ENCODE measurements at places on chromosomes 16 and 17. TPM values are rescaled to one million over a fixed set of nuclear protein-coding genes. Genes with fewer than 3 reads are reported as not detected.

CIAPIN1 gene
- 74.2 TPM for total RNA-seq

DNA sequence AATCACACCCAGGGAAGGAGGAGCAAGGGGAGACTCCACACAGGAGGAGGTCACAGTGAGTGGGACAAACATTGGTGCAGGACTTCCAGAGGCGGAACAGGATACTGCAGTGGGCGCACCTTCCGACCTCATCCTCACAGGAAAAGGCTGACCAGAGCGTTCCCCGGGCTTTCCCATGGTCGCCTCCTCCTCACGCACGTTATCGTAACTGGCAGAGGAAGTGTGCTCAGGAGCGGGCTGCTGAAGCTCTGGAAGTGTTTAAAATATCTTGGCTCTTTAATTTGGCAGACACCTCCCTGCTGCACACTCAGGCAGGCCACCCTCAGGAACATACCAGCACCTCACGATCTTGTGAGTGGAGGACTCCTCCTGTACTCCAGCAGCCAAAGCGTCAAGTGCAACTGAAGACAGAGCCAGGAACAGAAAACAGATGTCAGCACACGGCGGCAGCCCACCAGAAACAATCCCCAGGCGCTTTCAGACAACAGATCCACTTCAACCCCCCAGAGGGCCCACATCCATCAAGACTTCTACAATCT is 17.5 kb downstream of the FANCA start:
- DNase-seq, result peak; percentile 67

NOD2 gene
- total RNA-seq, result not detected

CUEDC1 gene
- total RNA-seq, result 14.8 TPM

TEDC2 gene
- 34.8 TPM for total RNA-seq

DNA sequence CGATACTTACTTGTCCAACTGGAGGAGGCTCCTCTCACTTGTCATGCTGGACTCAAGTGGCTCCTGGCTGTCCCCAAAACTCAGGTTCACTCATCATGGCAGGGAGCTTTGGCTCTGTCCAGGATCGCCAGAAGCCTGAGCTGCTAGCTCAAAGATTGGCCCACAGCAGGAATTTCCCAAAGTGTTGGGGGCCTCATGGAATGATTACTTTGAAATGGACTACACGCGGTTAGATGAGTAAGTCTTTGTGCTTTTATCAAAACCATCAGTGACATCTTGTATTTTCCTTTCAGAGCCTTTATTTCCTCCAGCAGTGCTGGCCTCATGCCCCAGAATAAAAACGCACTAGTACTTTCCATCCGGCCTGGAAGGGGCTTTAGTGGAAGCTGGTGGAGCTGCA is 29.2 kb upstream of the PHB1 start:
- no peak for DNase-seq

KRT40 gene
- total RNA-seq, result not detected

DNA sequence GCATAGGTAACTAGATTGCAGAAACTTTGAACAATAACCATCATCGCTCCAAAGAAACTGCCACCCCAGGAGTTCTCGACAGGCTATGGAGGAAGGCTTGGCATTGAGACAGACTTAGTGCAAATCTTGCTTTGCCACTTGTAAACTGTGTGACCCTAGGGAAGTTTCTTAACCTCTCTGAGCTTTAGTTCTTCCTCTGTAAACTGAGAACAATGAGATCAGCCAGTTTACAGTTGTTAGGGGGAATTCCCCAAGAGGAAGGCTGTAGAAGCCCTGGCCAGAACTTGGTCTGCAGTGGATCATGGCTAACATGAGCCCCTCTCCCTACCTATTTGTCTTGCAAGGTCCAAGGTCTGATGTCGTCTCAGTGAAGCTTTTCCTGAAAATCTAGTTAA is 78.9 kb downstream of the NT5M start:
- DNase-seq, result no peak

CALCOCO2 gene
- 35.3 TPM for total RNA-seq

DNA sequence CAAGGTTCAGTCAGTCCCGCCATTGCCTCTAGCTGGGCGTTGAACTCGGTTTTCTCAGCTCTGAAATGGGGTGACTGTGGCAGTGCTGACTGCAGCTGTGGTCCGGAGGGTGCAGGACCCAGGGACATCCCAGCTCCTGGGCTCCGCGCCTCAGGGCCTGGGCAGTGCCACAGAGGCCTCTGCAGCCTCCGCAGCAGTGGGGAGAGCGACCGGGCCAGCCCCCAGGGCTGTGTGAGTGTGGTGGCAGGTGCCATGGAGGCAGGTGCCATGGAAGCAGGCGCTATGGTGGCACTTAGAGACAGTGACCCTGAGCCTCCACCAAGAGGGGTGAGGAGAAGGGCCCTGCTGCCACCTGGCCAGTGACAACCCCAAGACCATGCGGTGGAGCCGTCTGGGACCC is 30.9 kb downstream of the ZNF469 start:
- DNase-seq, result no peak

SLC16A6 gene
- 0.15 TPM for total RNA-seq

DNA sequence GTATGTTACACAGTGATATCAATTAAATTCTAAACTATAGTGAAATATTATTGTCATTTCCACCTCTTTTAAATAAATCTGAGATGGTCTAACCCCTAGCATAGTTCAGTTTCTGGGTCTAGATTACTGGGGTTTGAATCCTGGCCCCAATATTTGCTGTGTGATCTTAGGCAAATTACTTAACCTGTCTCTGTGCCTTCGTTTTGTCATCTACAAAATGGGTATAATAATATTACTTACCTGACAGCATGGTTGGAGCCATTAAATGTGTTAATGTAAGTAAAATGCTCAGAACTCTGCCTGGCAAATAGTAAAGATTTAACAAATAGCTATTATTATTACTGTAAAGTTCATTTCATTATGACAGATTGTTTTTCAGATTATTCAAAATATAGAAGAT is 52.3 kb downstream of the BMERB1 start:
- DNase-seq, result no peak

GRCh38 chr17:74566132-74566753 is 1.1 kb downstream of the CD300H start:
- DNase-seq, result peak; percentile 67

GRCh38 chr17:4839965-4840892 is 7.1 kb downstream of the MINK1 start:
- no peak for DNase-seq

- DNase-seq, result no peak
These were observed 204.2 kb upstream of the FOXF1 start for GRCh38 chr16:86306011-86306644.

- no peak for DNase-seq
These were observed 180.2 kb downstream of the CCT6B start for GRCh38 chr17:34781071-34781470.

DNA sequence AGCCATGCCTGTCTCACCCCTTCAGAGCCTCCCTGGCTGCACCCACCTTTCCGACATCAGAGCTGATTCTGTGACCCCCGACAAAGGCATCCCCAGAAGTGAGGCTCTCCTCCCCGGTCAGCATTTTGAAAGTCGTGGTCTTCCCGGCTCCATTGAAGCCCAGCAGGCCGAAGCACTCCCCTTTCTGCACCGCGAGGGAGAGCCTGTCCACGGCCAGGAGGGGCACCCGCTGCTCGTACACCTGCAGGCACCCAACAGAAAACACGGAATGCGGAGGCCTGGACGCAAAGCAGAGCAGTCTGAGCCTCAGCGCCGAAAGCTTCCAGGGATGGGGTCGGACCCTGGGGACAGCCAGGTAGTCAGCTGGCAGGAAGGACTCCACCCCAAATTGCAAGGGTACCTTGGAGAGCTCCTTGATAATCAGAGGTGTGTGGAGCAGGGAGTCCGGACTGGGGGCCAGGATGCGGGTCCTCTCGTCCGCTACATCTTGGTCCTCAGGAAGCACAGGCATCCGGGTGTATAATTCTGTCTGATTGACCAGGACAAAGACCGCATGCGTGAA is 13.1 kb upstream of the RNPS1 start:
- no peak for DNase-seq

DNA sequence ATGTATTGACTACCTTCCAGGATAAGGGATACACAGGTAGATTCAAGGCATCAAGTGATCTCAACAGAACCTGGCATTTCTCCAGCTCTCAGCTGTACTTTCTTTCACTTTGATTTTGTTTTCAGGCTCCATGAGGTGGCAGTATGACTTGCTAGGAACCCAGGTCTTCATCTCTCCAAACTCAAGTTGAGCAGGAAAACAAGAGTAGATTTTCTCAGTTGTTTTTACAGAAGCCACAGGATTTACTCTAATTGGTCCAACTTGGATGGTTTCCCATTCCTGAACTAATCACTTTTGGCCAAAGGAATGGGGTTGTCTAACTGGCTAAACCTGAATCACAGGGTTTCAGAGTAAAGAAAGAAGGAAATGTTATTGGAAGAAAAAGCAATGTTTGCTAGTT is 146.6 kb downstream of the TRIM37 start:
- peak; percentile 21 for DNase-seq

GP1BA gene
- not detected for total RNA-seq

FBXW10B gene
- total RNA-seq, result 1.1 TPM

DNA sequence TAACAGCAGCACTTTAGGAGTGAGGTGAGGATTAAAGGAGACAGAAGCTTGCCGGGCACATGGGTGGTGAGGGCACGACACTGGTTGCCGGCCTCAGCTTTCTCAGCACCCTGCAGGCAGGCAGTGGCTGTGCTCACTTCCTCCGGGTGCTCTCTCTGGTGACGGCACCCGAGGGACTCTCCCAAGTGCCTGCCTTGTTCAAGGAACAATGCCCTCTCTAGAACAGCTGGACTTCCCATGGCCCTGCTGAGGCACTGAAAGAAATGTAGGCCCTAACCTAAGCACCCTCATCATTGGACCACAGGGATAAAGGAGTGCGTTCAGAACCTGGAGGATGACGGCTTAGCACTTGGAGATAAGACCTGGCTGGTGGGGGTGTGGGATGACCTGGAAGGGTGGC is 72.7 kb downstream of the N4BP1 start:
- no peak for DNase-seq

DNA sequence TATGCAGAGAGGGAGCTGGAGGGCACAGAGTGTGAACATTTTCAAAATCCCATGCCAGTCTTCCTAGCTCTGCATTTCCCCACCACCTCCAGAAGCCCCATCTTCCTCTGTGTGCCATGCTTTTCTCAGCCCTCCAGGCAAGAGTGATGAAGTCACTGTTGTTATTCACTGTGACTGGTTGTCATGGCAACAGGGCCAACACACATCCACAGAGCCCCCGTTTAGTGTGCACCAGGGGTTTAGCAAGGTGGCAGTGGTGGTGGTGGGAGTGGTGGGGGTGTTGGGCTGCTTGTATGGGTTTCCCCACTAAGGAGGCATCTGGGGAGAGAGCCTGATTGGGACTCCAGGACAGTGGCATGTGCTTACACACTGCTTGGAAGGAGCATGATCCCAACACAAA is 309.9 kb upstream of the ASIC2 start:
- DNase-seq, result no peak

MAF gene
- total RNA-seq, result 18.7 TPM

DNA sequence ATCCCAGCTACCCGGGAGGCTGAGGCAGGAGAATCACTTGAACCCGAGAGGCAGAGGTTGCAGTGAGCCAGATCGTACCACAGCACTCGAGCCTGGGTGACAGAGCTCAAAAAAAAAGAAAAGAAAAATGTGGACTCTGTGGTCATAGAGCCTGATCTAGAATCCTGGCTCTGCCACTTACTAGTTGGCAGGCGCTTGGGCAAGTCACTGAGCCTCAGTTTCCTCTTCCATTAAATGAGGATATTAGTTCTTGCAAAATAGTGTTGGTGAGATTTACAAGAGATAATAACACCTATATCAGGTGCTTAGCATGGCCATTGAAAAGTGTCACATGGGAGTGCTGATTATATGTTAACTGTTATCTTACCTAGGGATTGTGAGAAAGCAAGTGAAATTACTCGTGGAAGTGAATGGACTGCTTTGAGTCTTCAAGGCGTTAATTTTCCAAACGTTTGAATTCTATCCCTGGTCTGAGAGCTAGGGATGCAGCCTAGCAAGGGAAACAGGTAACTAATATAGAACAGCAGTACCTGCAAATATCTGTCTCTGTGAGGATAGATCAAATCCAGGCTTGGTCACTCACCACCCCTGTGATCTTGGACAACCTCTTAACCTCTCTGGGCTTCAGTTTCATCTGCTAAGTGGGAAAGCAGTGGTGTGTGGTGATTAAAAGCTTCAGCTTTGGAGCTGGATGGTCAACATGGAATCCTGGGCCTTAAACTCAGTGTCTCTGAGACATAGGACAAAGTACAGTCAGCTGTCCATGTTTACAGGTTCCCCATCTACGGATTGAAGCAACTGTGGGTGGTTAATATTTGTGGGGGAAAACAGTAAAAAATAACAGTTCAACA is 953 bp upstream of the NSMCE1 start:
- no peak for DNase-seq

All from cardiac muscle cell (in vitro differentiated cells and primary cell).